ENCODE measurements at places on chromosomes 3 and 15.

DNA sequence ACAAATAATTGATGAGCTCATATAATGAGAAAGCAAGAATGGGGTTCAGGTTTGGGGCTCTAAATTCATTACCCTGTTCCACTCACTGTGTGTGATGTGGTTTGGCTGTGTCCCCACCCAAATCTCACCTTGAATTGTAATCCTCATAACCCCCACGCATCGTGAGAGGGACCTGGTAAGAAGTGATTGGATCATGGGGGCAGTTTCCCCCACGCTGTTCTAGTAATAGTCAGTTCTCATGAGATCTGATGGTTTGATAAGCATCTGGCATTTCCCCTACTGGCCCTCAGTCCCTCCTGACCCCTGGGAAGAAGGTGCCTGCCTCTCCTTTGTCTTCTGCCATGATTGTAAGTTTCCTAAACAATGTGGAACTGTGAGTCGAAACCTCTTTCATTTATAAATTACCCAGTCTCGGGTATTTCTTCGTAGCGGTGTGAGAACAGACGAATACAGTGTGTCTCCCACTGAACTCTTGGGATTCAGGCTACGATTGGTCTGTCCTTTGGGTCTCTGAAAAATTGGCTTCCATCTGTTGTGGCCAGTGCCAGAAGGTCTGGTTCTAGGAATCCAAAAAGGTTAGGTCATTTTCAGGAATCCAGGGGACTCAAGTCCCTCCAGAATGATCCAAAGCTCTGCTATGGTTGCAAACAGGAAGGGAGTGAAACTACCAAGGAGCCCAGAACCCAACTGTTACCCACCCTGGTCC, 87.7 kb downstream of the XXYLT1 start:
- DNase-seq, result no peak

- DNase-seq, result no peak
Measured at GRCh38 chr3:103554451-103554850, 1119.6 kb downstream of the ZPLD1 start.

DNA sequence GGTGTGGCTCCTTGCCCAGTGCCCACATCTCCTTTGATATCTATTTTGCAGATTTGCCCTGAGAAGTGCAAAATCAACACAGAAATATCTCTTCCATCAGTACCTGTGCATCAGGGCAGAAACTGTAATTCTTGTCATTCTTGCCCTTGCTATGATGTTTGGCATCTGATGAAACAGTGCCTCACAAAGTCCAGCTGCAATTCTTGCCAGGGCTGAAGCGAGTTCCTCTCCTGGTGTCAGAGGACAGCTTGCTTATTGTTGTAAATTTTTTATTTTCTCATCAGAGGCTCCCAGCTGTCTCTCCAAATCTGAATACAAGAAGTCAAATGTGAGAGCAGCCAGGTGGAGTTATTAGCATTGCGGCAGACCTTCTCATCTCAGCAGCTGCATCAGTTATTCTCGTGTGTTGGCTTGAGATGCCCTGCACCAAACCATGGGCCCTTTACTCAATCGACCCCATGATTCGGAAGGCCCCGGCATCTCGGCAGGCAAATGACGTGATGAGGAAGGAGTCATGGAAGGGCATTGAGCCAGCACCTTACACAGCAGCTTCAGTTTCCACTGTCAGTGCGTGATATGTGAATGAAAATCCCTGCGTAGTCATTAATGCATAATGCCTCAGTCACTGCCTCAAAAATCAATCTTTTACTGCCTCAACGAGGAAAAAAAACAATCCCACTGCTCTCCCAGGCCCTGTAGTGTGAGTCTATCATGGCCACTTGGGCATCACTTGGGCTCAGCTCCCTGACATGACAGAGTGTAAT, 93.4 kb downstream of the CCNL1 start:
- DNase-seq, result peak; percentile 48

GRCh38 chr3:94904156-94904674, 841.4 kb downstream of the NSUN3 start:
- no peak for DNase-seq

DNA sequence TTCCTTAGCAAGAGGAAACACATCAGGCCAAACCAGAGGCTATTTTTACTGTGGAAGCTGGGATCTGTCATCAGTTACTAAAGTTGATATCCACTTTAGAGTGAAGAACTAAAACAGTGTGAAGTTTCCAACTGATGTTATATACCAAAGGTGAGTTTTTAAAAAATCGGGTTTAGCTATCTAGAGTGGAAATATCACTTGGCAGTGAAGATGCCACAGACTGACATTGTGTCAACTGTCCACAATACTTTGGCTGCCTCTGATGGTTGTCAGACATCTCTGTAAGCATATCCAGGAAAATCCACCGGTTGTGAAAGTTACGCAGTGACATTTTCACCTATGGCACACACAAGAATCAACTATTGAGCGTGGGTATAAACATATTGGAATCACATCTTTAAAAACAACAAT, 9.2 kb downstream of the ZIC1 start:
- DNase-seq, result no peak

DNA sequence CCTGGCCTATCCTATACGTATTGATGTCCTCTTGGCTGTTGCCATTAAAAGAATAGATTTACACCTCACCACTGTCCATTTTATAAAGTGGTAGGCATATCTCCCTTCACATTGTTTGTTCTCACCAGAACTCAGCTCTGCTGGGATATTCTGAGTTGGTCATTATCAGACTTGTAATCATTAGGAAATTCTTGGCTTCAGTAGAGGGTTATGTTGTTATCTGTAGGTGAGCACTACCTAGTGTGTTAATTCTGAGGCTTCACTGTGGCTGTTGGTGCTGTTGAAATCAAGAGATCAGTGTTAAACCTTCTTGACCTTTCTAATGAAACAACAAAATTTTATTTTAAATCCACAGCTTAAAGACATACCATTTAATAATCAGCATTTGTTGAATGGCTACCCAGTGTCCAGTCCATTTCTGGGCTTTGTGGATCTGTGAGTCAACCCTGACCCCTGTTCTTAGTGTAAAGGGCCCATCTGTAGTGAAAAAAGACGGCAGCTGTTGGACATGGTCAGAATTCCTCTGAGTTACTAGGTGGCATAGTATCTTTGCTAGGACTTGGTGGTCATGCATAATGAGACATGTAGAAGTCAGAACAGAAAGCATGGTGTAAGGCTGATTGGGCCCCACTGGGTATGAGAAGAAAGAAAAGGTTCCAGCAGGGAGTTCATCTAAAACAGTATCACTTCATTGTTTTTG, 32.9 kb upstream of the P4HTM start:
- DNase-seq, result no peak

GRCh38 chr3:28972921-28973320, 307.9 kb upstream of the RBMS3 start:
- no peak for DNase-seq

DNA sequence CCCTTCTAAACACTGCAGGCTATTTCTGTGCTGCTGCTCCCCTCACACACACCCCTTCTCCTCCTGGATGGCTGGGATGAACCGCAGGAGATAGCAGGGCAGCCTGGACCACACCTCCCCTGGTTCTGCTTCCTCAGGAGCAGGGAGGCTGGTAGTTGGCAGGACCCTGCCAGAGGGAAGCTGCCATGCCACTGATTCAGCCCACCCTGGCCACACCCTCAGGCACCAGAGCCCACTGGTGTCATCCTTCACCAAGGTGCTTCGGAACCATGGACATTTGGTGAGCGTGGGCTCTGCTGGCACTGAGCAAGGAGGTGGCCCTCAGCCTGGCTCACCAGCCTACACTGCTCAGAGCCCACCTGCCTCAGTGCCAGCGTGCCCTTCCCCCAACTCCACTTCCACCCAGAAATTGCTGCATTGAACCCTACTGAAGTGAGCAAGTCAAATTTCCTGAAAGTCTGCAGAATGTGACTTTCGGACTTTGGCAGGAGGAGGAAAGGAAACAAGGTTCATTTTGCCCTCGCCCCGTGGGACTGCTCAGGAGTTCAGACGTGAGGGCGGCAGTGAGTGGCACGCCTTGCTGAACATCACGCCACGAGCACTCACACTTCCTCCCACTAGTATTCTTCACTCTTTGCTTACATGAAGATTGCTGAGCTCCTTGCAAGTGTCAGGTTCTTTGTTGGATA, 26.3 kb downstream of the BMF start:
- no peak for DNase-seq

Data from fibroblast of skin of left quadriceps (primary cell).